Activated CD4-positive, alpha-beta T cell treated with anti-CD3 and anti-CD28 coated beads, Interleukin-2, amount 50 U/mL, for 24 hours (primary cell): ENCODE measurements at places on chromosomes 12 and 14.

DNA sequence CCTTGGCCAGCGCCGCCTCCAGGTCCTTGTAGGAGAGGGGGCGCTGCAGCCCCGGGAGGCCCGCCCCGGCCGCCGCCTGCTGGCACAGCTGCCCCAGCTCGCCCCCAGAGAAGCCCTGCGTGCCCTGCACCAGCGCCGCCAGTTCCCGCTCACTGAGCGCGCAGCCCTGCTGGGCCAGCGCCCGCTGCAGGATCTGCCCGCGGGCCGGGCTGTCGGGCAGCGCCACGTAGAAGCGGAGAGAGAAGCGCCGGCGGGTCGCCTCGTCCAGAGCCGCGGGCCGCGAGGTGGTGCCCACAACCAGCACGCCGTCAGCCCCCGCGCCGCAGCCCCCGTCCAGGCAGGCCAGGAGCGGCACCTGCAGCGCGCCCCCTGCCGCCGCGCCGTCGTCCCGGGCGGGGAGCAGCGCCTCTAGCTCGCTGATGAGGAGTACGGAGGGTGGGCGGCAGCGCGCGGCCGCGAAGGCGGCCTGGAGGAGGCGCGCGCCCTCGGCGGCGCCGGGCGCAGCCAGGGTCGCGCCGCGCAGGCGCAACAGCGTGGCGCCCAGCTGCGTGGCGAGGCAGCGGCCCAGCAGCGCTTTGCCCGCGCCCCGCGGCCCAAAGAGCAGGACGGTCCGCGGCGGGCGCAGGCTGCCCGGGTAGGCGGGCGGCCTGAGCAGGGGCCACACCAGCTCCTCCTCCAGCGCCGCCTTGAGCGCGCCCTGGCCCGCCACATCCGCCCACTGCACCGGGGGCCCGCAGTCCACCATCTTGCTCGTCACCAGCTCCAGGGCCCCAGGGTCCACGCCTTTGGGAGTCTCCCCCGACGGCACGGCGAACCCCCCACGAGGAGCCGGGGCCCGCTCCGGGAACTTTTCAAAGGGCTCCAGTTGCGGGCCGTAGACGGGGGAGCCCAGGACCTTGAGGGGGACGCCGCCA lies 27.7 kb downstream of the FIGNL2 start:
- peak; percentile 63 for DNase-seq

- no peak for DNase-seq
Observed at GRCh38 chr14:31106768-31107167, 80.6 kb upstream of the STRN3 start.

- no peak for DNase-seq
Observed at GRCh38 chr14:84375235-84375634, 1154.7 kb upstream of the FLRT2 start.

- no peak for DNase-seq
Observed at GRCh38 chr14:100735271-100735670, 8.6 kb downstream of the DLK1 start.

DNA sequence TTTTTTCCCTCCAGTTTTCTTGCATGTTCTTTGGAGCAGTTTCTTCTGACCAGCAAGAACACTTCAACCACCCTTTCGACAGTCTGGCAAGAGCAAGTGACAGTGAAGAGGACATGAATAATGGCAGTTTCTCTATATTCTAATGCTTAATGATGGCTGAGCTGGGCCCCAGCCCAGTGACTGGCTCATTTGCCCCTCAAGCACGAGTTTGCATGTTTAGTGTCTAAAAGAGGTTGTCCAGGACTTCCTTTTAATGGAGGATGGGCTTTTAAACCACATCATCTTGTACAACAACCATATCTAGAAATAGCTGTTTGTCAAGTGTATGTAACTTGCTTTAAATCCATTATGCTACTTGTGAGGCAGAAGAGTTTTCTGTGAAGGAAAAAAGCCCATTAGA lies 28.4 kb downstream of the RAD9B start:
- no peak for DNase-seq

GRCh38 chr12:1792406-1792805 lies 28.0 kb upstream of the LRTM2 start:
- no peak for DNase-seq

- no peak for DNase-seq
Observed at GRCh38 chr14:92560106-92560865, 46.7 kb downstream of the RIN3 start.

- no peak for DNase-seq
Observed at GRCh38 chr14:60514741-60515491, 6.0 kb downstream of the SIX6 start.

DNA sequence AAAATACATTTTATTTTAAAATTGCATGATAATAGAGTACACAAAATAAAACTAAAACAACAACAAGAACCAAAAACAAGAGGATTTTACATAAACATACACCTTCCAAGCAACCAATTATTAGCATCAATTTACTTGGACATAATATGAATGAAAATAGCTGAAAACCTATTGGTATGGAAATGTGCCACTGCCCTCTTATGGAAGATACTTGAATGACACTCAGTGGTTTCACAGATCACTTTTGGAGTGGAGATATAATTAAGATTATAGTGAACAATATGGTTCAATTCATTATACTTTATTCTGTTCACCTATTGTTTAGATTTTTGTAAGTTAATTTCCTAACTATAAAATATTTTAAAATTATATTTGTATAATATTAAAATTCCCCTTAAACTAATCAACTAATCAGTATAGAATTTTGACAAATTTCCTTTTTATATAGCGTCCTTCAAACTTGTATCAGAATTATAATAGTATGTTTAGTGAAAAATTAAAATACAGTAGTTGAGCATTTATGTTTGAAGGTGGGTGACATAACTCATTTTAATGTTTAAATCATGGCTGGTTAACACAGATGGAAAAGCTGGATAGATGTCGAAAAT lies 70.1 kb downstream of the SLC6A15 start:
- DNase-seq: no peak

DNA sequence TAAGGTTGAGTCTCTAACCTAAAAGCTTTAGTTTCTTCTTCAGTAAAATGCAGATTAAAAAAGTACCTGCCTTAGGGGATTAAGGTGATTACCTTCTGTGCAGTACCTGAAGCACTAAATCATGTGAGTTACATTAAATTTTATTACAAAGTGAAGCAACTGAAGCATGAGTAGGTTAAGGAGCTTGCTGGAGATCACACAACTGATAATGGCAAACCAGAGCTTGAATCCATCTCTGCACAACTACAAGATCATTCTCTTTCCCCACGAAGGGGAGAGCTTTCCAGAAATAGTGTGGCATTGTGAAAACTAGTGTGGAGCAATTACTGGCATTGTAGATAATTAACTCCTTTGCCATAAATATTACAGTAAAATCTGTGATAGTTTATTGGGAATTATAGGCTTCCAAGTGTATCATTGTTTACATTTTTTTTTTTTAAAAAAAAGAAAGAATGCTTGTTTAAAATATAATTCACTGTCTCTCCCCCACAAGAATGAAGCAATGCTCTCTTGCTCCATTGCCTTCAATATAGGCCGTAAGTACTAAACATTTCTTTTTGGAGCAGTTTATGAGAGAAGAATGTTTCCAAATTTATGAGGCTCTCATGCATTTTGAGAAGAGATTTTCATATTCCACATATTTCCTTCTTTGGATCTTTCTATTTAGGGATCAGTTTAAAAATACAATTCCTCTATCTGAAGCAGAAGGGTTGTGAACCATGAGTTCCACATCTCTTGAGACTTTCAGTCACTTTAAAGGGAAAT lies 20.5 kb downstream of the SLC38A2 start:
- no peak for DNase-seq

GRCh38 chr12:89228491-89228890 lies 123.8 kb downstream of the DUSP6 start:
- no peak for DNase-seq

GRCh38 chr14:48250575-48250974 lies 575.2 kb upstream of the MDGA2 start:
- no peak for DNase-seq

- DNase-seq: no peak
Observed at GRCh38 chr12:131133015-131133905, 179.6 kb downstream of the ADGRD1 start.

- no peak for DNase-seq
Observed at GRCh38 chr12:69570545-69571399, 14.5 kb upstream of the CCT2 start.

DNA sequence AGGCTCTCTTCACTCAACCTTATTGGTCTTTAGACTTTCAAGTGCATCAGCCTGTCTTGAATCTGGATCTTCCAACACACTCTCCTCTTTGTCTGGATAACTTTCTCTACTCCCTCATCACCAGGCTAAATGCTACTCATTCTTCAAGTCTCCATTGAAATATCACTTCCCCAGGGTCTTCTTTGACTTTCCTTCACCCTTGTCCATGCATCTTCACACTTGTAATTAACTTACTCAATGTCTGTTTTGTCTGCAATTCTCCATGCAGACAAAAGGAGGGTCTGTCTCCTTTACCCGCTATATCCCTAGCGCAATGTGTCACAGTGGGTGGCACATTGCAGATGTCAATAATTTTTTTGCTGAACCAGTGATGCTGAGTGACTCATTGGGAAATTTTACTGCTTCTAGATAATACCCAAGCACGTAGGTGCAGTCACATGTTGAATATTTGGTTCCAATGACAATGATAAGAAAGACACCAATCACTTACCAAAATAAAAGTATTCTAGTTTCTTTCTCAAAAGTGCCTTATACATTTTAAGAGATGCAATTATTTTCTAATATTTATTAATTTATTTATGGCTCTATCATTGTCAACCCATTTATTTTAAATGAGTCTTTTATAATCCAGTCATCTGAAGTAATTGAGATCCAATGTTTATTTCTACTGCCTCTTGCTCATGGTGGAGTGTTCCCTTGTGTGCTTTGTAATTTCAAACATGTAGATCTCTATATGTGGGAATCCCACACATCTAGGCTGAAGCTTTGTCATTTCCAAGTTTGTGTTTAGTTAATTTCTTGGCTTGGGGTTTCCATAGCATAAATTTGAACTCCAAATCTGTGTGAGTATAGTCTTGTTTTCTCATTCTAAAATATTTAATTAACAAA lies 21.7 kb upstream of the RFC5 start:
- DNase-seq: no peak

GRCh38 chr12:117592588-117593305 lies 231.3 kb upstream of the NOS1 start:
- DNase-seq: no peak

DNA sequence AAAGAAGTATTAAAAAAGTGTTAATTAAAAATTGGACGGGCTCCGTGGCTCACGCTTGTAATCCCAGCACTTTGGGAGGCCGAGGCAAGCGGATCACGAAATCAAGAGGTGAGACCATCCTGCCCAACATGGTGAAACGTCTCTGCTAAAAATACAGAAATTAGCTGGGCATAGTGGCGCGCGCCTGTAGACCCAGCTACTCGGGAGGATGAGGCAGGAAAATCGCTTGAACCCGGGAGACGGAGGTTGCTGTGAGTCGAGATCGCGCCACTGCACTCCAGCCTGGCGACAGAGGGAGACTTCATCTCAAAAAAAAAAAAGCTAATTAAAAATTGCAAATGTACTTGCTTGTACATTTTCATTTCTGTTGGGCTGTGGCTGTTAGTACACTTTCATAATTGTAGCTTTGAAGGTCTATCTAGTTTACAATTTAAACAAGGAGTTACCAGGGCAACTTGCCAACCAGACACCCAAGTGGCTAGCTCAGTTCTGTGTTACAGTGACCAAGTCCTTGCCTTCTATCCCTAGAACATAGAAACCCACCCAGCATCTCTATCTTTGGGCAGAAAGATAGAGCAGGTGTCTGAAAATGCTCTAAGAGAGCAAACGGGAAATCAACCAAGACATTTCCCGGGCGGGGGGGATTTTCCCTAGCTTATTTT lies 1.2 kb downstream of the COA8 start:
- no peak for DNase-seq

DNA sequence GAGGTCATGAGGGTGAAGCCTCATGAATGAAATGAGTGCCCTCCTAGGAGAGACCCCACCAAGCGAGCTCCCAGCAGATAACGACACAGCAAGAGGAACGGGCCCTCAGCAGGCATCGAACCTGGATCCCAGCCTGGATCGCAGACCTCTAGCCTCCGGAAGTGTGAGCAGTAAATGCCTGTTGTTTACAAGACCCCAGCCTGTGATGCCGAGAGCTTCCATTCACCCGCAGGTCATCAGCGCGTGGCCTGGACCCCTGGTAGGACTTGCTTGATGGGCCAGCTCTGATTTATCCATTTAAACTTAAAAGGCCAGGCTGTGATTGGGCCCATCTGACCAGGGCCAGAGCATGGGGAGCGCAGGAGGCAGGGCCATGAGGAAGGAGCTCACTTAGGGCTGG lies 7.0 kb downstream of the TMEM179 start:
- DNase-seq: no peak

DNA sequence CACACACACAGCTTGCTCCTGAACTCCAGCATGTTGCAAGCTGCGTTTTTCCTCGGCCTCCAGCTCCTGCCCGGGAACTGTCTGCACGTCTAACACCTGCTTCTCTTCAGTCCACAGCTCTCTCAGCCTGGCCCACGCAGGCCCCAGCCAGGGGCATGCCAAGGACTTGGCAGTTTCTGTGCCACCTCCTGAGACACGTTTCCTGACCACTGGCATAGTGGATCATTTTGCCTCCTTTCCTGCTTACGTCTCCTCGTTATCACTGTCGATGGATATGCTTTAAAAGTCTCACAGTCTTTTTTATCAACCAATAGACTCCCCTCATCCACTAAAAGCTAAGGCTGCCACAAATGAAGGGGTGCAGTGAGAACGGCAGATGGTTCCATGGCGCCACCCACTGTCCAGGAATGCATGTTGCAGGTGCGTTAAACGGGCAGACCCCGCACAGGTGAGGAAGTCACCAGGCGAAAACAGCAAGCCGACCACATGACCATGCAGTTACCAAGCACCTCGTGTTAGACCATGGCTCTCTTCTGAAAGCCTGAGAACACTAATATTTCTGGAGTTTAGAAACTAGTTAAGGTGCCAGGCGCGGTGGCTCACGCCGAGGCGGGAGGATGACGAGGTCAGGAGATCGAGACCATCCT lies 14.7 kb upstream of the TEAD4 start:
- no peak for DNase-seq

GRCh38 chr12:102374190-102374589 lies 106.2 kb downstream of the IGF1 start:
- no peak for DNase-seq

DNA sequence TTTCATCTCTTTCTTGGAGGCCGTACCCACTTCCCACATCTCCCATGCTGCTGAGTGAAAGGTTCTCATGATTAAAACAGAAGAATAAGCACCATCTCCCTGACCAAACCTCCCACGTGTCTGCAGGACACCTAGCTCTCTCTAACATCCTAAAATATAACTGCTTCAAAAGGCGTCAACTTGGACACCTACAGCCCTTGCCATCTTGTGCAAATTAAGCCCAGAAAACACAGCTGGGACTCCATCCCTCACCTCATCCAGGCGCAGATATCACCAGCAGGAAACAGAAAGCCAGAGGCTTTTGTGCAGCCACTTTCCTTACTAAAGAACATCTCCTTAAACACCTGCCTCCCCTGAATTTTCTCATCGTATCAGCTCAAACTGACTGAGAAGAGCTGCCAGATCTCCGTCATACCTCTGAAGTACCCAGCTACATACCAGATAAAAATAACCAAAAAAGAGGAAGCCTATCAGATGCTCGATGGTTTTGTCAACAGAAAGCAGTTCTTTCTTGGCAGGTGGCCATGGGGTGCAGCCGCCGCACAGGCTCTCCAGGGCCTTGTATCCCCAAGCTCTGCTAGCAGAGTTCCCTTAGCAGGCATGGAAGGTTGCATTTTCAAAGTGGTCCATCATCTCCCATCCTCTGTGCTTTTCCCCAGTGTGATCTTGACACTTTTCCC lies 28.8 kb downstream of the MAP3K9 start:
- DNase-seq: no peak
